ENCODE measurements at places on chromosomes 5 and 9.

DNA sequence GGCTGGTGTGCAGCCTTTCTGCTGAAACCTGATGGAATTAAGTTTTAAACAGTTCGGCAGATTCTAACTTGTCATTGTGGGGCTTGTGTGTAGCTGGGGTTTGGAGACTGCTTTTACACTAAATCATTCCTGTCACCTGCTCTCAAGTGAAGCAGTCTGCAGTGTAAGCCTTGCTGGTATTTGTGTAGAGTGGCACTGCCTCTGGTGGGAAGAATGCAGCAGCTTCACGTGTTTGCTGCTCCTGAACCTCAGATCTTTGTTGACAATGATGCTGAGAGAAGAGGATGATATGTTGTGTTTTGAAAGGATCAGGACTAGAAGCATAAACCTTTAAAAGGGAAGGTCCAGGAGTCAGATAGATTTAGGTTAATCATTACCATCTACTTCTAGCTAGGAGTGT, 88.1 kb downstream of the KDM4C start:
- no peak for DNase-seq

DNA sequence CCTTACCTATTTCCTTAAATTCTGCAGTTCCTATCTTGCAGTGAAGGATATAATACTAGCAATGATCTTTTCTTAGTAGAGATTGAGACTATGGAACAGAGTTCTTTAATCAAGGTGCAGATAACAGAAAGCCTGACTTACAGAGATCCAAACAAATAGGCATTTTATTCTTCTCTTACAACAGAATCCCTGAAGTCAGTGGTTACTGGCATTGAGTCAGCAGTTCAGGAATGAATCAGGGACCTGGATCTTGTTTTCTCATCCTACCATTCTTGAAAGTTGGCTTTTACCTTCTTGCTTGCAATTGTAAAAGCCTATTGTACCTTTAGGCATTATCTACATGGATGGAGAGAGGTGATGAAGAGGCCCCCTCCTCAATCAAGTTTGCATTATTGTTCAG, 47.5 kb upstream of the TLE4 start:
- DNase-seq, result no peak

- DNase-seq, result no peak
These were observed 10.0 kb downstream of the MAP3K1 start for GRCh38 chr5:56825222-56825824.

GRCh38 chr5:97600486-97600885, 417.4 kb upstream of the RIOK2 start:
- no peak for DNase-seq

DNA sequence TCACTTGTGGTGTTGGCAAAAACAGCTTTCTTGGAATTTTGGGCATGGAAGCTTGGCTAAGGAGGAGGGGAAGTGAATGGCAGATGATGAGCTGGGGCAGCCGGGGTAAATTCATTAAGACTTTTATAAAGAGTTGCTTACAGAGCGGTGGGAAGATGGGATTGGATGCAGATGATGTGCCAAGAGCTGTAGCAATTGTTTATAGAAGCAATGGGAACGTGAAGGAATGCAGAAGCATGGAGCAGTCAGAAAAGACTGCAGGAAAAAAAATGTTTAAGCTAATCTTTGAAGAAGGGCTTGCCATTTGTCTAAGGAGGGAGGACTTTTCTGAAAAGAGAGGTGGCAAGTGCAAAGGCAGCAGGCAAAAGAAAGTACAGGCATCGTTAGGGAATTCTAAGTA, 86.6 kb upstream of the SHISAL2B start:
- no peak for DNase-seq

DNA sequence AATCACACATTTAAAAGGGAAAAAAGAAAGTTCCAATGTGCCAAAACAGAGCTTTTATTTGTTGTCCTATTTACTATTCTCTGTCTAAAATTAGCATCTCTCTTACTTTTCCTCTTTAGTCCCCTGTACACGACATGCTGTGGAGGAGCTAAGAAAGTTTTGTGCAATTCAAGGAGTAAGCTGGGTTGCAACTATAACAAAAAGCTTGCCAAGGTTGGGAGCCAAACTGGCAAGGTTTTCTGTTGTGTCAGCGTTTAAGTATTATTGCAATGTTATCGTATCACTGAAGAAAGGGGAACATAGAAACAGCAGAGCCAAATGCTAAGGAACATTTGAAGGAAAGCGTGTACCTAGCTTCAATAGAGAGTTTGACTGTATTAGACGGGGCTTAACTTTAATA, 680.8 kb downstream of the CETN3 start:
- DNase-seq, result no peak

DNA sequence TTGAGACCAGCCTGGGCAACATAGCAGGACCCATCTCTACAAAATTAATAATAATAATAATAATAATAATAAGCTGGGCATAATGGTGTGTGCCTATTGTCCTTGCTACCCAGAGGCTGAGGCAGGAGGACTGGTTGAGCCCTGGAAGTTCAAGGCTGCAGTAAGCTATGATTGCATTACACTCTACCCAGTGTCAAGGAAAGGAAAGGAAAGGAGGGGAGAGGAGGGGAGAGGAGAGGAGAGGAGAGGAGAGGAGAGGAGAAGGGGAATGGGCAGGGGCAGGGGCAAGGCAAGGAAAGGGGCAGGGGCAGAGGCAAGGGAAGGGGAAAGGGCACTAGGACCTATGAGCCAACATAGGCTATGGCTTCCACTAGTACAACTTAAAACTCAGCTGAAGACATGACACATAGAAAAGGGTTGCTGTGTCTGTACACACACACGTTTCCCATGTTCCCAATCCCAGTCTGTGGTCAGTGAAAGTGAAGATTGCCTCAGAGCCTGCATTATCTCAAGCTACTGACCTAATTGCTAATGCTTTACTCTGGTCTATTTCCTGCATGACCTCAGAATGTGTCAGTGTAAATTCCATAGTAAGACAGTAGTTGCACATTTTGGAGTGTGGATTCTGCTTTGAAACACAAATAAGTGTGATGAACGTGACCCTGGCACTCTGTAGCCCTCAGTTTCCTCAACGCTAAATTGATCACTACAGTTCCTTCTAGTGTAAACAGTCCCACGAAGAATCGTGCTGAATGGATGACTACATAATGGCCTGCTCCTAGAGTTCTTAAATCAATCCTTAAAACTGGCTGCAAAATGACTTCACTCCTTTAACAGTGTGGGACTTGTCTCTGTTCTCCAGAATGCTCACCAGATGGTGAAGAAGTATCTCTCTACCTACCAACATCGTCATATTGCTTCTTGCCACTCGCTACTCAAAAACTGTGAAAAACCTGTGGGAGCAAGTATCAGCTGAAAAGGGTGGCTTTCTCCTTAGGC, 497.0 kb downstream of the RAB3C start:
- DNase-seq, result no peak

- no peak for DNase-seq
These were observed 48.2 kb downstream of the ROPN1L start for GRCh38 chr5:10489810-10490426.

GRCh38 chr9:11023201-11023600, 410.4 kb upstream of the PTPRD start:
- DNase-seq, result no peak

GRCh38 chr9:1271367-1271766, 221.2 kb downstream of the DMRT2 start:
- no peak for DNase-seq

DNA sequence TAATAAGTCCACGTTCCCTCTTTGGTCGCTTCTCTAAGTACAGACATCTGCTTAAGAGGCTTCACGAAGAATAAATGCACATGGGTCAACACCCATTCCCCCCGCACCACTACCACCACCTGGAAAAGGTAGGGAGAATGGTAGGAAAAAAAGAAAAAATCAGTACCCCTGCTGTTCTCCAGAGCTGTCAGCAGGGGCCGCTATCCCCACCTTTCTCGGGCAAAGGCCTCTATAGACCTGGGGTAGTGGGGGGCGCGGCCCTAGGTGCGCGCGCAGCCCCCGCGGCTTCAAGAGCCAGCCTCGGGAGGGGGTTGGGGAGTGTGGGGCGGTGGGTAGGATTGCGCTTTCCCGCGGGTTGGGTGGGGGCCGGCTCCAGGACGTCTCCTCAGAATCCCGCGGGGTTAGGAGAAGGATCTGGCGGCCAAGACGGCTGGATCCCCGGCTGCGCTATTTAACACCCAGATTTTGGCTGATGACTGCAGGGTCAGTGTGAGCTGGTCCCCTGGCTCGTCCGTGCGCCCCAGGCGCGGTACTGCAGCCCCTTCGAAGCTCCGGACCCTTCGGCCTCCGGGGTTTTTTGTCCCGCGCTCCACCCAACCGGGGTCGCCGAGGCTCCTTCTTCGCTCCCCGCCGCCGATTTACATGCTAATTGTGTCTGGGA, 1.6 kb upstream of the SEMA6A start:
- peak; percentile 41 for DNase-seq

DNA sequence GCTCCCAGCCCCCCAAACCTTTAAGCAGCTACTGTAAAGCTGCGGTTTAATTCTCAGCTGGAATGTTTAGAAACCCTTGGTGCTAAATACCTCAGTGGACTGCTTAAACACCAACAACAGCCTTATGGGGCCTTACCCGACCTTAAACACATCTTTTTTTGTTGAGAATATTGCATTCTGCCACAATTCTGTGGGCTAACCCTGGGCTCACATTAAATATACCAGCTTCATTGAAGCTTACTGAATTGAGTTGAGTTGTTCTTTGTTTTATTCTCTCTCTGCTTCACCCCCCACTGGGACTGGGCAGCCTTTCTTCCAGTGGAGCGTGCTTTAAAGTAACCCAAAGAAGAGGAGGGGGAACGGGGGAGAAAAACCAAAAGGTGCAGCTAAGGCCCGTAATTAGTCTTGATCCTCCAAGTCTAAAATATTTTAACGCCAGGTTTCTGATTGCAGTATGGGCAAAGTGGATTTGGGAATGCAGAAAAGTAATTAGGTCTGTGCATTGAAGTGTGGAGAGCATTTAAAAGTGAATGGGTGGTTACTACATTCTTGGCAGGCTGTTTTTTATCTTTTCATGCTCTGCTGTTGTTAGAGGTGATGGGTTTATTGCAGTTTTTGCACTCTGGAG, 281.2 kb downstream of the NR2F1-AS1 start:
- no peak for DNase-seq

DNA sequence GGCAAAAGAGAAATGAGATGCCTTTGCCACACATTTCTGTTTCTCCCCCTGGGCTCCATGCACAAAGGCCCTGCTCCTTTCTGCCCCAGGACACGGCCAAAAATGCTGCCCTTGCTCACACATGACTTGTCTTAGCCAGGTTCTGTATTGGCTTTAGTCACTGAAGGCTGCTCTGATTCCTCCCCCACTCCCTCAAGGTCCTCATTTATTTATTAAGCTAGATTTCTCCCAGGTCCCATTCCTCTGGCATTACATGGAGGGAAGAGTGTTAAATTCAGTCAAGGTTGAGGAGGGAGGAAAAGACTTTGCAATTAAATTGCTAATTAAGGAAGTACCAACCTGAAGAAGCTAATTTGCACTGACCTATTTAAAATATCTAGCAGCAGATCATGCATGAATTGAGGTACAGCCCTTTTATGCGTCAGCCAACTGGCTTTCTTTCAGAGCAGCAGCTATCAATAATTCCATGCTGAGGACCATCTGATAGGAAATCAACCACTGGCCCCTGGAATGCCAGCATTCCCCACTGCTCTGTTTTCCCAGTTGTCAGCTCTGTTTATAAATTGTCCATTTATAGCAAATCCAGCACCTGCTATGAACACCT, 81.2 kb upstream of the MAP3K1 start:
- no peak for DNase-seq

DNA sequence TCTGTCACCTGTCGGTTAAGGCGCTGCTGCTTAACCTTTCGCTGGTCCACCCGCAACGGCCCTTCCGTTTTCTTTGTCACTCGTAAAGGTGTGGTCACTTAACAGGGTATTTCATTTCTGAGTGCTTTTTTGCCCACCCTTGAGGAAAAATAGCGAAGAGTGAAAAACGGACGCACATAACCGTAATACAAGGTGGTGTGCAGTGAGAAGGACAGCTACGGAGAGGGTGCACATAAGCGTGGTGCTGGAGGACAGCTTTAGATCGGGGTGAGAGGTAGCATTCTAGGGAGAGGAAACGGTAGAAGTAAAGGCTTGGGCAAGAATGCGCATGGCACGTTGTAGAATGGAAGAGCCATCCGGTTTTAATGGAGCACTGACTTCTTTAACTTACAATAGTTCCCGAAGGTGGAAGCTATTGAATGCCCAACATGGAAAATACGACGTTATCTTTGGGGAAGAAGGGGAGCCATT, 761 bp downstream of the CCT5 start:
- no peak for DNase-seq

- no peak for DNase-seq
These were observed 119.8 kb downstream of the EBF1 start for GRCh38 chr5:158979749-158980521.

DNA sequence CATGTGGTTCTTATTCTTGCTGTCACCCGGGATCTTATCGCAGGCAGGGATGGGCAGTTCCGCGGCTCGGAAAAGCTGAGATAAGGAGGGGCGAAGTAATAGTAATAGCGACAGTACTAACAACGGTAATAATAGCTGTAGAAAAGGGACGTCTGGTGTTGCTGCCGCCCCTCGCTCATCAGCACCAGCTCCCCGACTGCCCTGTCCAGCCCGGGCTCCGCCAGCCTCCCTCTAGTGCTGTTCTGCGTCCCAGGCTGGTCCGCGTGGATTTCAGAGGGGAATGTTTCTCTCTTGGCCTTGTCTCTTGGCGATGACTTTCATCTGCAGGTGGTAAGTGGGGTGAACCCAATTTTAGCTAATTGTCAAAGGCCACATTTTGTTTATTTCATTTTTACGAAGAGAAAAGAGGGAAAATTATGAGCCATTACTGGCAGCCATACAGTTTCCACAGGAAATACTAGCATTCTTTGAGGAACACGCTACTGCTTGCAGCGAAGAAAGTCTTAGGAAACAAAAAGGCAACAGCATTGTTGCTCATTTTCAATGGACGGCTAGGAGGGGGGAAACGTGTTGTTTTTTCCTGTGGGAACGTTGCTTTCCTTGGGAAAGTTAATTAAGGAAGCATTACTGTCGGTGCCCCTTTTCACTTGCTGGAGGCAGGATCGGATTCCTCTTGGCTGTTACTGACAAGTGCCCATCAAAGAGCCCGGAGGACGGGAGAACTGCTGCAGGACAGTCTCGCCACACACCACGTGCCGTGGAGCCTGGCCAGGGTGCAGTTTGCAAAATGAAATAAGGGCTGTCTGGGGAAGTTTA, 762 bp downstream of the SNCAIP start:
- no peak for DNase-seq

DNA sequence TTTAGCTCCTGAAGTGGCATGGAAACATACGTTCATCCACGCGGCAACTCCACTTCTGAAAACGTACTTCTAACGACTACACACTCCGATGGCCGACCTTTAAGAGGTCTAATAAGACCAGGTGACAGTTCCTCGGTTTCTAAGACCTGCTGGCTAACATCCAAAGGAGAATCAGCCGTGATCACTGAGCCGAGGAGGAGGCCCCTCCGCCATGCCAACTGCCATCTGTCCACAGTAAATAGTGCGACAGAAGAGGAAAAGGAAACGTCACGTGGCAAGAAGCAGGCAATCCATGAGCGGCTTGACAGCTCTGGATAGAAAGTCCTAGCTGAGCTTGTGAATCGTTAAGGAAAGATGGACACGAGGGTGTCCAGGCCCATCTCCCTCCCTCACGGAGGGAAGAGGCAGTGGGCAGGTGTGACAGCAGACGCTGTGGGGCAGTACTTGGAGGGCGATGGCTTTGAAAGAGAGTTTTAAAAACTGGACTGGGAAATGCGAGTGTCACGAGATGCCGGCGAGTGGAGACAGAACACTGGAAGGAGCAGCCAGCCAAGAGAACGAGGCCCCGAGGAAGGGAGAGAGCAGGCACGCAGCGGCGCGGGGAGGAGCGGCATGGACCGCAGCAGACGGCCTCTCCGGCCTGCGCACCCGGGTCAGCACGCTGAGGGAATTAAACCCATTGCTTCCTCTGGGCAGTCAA, 66.7 kb upstream of the TBC1D9B start:
- DNase-seq, result no peak

All from stimulated activated CD4-positive, alpha-beta T cell treated with anti-CD3 and anti-CD28 coated beads, Interleukin-12 subunit alpha, Interleukin-12 subunit beta, amount 100 ng/mL, for 24 hours (primary cell).